ENCODE measurements at places on chromosomes 7 and 10.
A peak's percentile ranks its signal among the peaks of the same experiment; 100 is the strongest.

GRCh38 chr10:61749291-61749690 is 86.6 kb downstream of the CABCOCO1 start:
- no peak for DNase-seq

- no peak for DNase-seq
These were observed 112.8 kb upstream of the ODAD2 start for GRCh38 chr10:28111712-28112111.

DNA sequence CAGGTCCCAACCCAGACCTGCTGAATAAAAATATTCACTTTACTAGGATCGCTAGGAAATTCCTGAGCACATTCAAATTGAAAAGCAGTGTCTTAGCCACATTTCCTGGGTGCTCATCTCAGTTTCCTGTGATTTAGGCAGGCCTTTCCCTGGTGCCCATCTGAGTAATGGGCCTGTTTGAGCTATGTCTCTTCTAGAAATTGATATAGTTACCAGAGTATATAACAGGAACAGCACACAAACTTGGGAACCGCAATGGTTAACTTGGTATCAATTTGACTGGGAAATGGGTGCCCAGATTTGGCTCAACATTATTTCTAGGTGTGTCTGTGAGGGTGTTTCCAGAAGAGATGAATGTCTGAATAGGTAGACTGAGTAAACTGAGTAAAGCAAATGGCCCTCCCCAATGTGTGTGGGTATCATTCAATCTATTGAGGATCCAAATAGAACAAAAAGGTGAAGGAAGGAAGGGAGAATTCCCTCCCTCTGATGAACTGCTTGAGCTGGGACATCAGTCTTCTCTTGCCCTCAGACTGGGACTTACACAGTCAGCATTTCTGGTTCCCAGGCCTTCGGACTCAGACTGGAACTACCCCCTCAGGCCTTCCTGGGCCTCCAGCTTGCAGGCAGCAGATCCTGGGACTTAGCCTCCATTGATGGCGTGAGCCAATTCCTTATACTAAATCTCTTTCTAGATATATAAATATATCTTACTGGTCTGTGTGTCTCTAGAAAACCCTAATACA is 99.1 kb downstream of the CCDC71L start:
- DNase-seq = no peak

- no peak for DNase-seq
These were observed 12.5 kb upstream of the COL13A1 start for GRCh38 chr10:69789164-69789576.

DNA sequence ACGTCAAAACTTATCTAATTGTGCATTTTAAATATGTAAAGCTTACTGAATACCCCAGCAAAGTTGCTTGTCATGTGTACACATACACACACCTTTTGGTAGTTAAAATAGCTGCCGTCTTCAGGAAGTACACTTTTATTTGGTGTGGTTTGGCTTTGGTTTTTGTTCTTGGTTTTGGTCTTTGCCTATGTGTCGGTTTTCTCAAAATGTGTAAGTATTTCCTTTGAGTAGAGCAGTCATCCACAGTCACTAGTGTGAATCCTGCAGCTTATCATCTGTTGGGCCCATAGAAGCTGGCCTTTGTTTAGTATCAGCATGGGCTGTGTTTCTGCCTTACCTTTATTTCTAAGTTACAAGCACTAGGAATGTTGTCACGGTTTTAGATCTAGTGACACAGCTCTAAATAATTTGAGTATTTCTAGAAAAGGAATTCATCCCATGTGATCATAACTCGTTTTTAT is 35.3 kb downstream of the NET1 start:
- DNase-seq = no peak

- no peak for DNase-seq
These were observed 3.1 kb upstream of the C10orf90 start for GRCh38 chr10:126673565-126673964.

- no peak for DNase-seq
These were observed 110.9 kb downstream of the SGMS1 start for GRCh38 chr10:50512743-50513416.

- DNase-seq = no peak
These were observed 84.5 kb upstream of the NPS start for GRCh38 chr10:127464561-127464960.

DNA sequence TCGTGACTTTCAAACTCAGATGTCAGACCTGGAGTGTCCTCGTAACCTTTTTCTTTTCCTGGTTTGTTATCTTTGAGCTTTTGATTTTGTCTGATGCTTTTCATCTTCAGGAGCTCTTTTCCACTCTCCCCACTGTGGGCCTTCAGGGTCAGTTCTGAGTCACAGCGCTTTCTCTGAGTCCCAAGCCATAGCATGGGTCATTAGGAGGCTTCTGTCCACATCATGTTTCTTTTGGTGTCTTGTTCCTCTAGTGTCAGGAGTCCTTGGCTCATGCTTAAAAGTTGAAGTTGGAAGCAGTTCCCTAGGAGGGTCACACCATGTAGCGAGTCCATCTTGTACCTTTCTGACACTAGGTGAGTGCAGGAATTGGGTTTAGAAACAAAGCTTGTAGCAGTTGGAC is 40.3 kb downstream of the DAGLB start:
- no peak for DNase-seq

DNA sequence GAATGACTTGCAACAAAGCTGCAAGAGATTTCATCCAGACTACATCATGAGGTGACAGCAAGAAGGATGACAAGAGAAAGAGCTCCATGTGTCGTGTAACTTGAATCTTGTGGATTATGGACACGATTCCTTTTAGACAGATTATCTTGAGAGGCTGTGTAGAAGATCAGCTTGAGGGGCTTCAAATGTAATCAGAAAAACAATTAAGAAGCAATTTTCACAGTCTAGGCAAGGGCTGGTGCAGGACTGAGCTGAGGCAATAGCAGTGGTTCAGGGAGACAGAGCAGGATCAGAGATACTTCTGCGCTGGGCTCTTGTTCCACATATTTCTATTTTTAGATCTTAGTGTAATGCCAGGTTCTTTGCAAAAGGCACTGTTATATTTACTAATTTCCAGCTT is 253.0 kb upstream of the COBL start:
- DNase-seq = no peak

- DNase-seq = no peak
These were observed 43.4 kb downstream of the MYOF start for GRCh38 chr10:93438613-93439253.

- no peak for DNase-seq
These were observed 252.6 kb downstream of the DOCK4 start for GRCh38 chr7:111953611-111954010.

- no peak for DNase-seq
These were observed 9.0 kb downstream of the TACR2 start for GRCh38 chr10:69407621-69408301.

- DNase-seq = no peak
These were observed 113.4 kb downstream of the SRI start for GRCh38 chr7:88106434-88106833.

- DNase-seq = peak; percentile 57
These were observed 288.8 kb downstream of the CAMK1D start for GRCh38 chr10:12638103-12638502.

GRCh38 chr7:16034353-16034752 is 347.9 kb upstream of the MEOX2 start:
- no peak for DNase-seq

DNA sequence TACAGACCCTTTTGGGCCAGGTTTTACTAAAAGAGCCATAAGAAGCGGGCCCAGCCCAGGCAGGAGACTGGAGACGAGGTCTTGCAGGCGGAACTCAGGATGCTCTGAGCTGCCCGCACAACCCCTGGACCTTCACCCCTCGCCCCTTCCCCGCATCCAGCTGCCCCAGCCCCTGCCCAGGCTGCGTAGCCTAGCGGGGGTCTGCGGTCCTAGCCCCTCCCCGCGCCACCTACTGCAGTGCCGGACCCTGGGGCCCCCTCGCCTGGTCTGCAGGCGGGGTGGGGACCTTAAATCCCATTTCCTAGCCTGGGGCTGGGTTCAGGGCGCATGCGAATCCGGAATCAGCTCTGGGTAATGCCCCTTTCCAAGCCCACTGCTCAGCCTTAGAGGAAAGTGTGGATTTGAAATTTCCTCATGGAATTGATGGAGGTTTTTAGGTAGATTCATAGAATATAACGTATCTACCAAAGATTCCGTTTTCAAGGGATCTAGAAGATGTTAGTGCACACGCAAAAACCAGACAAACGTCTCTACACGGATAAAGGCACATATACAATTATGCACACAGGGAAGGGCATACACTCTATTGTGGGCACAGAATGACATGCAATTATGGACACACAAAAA is 546 bp upstream of the HOXA3 start:
- no peak for DNase-seq

DNA sequence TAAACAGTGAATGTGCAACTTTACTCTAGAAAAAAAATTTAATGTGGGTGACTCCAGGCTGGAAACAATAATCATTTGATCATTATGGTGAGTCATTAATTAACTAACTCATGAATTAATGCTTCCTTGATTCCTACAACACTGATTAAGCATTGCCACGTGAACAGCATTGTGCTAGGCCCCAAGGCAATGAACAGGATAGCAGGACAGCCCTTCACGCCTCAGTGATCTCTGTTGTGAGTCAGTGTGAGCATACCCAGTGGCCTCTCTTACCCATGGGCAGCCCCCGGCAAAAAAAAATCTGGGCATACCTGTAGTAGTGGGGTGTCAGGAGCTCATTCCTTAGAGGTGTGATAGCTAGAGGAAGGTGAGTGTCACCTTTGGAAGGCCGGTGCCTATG is 76.0 kb downstream of the DENND2A start:
- DNase-seq = no peak

DNA sequence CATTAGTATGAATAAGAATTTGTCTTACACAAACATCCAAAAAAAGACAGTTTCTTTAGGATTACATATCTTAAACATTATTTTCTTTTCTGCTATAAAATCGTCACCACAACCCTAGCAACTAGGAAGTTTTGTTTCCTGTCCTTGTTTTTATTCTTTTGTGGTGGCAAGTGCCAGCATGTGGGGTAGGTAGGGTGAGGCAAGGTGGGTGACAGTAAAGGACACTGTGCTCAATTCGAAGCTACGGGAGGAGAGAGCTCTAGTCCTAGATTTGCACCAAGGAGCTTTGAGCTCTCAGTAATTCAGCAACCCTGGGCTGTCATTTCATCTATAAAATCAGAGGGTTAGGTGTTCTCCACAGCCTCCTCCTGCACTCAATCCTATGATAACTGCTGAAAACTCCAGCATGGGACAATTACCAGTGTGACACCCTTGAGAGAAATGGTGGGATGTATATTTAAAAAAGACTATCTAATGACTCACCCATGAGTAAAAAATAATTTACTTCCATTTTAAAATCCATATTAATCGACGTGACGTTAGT is 187.1 kb downstream of the FAM107B start:
- no peak for DNase-seq

- DNase-seq = no peak
These were observed 81.8 kb downstream of the PAX2 start for GRCh38 chr10:100826983-100827818.

DNA sequence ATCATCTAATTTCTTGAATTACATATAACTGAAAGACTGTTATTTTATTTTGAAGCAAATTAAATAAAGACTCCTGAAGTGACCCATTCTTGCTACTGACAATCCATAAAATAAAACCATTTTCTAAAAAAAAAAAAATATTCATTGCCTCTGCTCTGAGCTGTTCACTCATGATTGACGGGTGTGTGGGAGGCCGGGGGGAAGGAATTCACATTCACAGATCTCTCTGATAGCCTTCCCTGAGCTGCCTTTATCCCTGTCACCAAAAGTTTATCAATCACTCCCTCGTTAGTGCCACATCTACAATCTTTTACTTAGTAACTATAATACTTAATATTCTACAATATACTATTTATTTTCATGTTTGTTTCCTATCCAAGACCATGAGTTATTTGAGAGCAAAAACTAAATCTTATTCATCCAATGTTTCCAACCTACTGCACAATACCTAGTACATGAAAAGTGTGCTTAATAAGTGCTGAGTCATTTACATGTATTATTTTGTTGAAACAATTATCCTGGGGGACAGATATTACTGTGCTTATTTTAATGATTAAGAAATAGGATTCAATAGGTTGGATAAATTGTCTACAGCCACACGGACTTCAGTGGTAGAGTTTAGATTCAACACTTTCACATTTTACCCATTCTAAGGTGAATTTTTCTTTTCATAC is 618.7 kb downstream of the PHTF2 start:
- DNase-seq = no peak
